ENCODE measurements at places on chromosomes 12 and 14.
A peak's percentile ranks its signal among the peaks of the same experiment; 100 is the strongest.

DNA sequence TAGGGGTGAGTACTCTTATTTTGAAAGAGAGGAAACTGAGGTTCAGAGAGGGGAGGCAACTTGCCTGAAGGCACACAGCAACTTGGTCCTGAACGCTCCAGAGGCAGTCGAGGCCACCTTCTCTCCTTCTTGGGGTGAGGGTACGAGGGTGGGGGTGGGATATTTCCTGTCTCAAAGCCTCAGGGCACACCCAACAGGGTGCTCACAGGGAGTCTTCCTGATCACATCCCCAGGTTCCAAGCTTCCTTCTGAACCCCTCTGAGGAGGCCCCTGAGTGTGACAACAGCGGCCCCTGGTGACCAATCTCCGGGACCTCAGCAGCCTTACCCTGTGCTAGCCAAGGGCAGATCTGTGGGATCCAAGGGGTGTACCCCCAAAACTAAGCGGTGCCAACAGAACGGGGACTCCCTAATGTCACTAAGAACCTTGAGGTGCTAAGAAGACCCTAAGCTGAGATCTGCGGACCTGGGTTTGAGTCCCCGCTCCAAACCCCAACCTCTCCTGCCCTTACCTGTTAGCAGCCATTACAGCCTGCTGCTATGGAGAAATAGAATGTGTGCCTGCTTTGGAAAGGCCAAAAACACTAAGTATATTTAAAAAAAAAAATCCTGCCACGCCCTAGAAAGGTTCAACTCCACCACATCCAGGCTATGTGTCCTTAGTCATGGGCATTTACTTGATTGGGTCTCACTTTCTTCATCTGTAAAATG lies 57.9 kb downstream of the TRPV4 start:
- peak; percentile 75 for DNase-seq

DNA sequence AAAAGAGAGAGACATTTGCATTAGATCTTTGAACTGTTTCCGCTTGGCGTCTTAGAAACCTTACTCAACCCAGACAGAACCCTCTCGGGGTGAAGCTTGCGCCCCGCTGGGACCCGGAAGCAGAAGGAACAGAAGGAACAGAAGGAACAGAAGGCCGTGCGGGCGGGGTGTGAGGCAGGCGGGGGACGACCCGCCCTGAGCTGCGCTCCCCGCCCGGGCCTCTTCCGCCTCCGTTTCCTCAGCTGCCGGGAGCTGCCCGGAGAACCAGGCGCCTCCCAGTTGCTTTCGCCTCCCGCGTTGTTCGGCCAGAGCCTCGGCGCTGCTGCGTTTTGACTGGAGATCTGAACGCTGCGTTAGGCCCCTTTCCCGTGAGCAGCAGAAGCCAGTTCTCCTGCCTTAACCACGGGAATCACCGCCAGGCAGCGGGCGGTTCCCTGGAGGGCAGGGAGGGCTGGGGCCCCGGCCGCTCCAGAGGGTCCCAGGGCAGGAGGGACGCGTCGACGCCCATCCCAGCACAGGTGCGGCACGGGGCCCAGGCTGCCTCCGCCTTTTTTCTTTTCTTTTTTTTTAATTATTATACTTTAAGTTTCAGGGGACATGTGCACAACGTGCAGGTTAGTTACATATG lies 19.3 kb upstream of the MMP17 start:
- DNase-seq: no peak

DNA sequence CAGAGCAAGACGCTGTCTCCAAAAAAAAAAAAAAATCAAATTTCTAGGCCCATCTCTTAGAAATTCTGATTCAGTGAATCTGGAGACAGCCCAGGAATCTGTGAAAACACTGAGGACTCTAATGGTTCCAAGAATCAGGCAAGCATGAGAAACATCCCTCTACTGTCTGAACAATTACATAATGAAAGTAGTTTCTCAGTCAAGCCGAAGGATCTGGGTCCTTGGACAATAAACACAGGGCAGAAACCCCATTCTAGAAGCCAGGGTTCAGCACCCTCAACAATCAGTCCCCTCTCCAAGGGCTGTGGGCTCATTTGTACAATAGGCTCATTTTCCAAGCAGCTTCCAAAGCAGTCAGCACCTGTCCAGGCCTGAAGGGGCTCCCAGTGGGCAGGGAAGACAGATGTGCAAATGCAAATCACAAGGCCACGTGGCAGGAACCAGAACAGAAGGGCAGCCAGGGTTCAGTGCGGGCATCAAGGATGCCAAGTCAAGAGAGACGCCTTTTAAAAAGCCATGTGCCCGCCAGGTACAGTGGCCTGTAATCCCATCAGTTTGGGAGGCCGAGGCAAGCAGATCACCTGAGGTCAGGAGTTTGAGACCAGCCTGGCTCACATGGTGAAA lies 96.1 kb downstream of the KSR2 start:
- no peak for DNase-seq

DNA sequence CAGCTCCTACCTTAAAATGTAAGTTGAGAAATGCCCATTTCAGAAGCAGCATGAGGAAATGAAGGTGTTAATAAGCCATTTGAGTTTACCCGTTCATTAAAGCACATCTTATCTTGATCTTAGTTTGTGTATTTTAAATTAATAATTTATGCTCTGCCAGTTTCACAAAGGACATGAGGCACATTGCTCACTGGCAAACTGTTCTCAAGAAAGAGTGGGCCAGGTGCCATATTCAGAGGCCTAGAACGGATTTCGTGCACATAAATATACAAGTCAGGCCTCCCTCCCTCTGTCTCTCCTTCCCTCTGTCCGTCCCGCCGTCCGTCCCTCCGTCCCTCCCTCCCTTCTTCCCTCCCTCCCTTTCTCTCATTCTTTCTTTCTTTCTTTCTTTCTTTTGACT lies 29.5 kb downstream of the CPM start:
- DNase-seq: no peak

DNA sequence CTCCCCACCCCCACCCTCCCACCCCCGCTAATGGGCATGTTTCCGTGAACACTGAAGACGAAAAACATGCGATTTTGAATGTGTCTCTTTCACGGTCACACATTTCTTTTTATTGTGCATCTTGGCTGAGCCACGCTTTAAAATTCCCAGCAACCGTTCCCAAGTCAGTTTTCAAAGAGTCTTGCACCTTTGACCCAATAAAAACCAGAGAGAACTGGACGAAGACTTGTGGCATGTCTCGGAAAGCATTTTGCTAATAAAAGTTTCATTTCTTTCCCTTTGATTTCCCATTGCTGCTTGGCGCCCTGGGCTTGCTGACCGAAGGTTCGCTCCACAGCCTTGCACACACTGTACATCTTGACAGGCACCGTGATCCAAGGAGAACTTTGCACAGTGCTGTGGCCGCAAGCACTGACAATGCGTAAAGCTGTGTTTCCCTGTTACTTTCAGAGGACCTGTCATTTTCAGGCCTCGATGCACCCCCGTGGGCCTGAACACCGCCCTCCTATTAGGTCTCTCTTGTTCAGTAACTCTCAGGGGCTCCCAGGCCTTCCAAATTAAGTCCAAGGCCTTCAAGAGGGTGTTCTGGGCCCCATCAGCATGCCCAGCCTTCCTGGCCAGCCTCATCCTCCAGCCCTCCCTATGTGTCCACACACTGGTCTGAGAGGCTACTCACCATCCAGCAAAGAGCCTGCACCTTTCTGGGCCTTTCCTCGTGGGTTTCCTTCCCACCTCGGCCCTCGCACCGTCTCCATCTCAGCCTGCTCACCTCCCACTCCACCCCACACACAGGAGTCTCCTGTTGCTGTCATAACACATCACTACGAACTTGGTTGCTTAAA lies 63.4 kb upstream of the DIO3 start:
- DNase-seq: no peak

DNA sequence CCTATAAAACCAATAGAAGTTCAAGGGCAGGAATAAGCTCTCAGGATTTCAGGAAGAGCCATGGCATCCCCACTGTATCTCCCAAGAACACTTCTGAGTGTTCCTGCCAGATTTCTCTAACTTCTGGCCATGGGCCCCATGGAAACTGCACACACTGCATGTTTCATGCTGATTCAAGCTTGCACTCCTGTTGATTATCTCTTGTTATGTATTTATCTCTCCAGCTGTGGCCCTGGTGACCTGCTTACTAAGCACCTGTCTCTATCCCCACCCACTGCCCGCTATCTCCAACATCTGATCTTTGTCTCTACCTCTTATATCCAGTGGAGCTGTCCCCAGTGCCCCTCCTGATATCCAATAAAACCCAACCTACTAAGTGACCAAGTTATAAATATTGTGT lies 285.3 kb downstream of the PDZRN4 start:
- no peak for DNase-seq

DNA sequence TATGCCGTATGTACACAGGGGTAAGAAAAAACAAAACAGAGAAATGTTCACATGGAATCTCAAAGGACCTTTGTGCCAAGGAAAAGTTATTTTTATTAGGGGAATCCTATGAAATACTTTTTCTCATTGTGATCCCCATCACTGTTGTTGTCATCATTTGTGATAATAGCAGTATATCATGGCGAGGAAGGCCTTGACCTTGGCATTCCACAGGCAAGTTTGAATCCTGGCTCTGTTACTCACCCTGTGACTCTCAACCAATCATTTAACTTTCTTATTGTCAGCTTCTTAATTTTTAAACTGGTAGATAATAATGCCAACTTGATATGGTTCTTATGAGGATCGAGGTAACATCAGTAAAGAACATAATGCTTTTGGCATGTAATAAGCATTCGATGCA lies 142.2 kb upstream of the DDHD1 start:
- DNase-seq: no peak

DNA sequence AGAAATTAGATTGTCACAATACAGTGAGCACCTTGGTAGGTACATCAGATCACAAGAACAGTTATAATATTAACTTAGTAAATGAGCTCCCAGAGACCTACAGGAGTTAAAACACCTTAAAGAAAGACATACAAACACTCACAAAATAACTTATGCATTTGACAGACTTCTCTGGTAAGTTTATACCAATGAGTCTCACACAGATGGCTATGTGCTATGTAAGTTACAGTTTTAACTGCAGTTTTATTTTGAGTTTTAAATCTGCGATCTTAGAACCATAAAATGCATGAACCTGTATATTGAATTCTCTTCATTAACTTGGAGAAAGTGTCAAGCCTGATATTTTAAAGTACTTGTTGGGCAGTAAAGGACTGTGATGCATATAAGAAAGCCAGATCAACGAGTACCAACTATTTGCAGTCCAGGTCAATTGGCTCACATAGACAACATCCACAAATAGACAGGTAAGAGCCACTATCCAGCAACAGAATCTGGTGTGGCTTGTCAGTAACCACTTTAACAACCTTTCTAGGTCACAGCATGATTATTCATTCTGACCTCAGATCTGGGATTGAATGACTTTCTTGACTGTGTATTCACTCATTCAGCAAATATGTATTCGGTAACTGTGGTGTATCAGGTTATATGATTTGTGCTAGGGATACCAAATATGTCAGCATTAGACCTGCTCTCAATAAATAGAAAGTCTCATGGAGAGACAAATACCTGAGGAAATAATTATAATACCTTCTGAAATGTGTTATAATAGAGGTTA lies 856.6 kb upstream of the MGAT4C start:
- DNase-seq: no peak

GRCh38 chr14:71011479-71011878 lies 104.2 kb downstream of the PCNX1 start:
- DNase-seq: no peak

DNA sequence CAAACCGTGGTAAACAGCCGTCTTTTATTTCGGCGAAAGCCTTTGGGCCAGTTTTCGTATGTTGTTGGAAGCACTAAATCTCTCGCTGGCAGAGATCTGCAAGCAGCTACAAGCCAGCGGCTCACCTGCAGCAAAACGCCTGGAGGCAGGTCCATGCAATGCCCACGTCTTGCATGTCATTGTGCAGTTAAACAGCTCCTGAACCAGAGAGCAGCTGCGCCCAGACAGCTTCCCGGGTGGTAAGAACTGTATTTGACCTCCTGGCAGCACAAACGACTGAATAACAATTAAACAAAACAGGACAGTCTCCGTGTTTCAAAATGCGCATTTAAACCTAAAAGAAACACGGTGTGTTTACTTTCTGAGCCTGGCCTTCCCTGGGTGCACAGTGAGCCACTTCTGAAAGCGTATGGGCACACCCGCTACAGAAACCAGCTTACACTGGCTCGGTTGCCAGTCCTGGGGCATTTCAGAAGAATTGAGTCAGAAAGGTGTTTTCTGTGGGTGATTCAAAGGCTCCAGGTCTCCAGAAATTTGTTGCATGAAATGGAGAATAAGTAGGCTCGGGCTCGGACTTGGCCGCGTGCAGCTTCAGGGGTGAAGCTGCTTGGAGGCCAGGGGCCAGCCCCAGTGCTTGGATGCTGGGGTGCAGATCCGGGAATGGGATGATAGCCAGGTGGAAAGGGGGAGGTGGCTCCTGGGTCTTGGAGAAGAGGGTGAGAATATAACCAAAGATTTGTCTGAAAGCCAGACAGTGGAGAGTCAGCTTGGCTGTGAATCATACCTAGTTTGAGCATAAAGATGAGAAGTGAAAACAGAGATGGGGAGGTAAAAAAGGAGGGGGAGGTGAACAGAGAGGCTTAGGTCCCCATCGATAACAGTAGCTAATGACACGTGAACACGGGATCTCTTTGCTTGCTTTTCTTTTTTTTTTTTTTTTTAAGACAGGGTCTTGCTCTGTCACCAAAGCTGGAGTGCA lies 24.9 kb upstream of the FZD10 start:
- no peak for DNase-seq

Measured in stimulated activated CD4-positive, alpha-beta T cell treated with anti-CD3 and anti-CD28 coated beads, Interleukin-4, amount 100 ng/mL, for 1 hour (primary cell).